Tibial artery (tissue), 4 donors: ENCODE measurements at places on chromosomes 7 and 10.

DNA sequence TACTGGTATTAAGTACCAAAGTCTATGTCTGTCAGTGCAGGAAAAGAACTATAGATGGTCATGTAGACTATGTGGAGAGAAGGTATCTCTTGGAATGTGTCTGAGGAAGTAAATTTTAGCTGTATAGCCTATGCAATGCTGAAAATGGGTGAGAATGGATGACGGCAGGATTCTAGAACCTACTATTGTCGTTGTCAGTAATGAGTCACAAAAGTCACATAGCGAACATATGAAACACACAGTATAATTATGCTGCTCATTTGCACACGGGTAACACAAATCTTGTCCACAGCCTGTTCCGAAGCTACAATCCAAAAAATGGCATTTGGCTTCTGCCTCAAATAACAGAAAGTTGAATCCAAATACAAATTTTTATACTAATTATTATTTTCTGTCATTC is 33.6 kb upstream of the KMT2E start:
- DNase-seq: no peak

DNA sequence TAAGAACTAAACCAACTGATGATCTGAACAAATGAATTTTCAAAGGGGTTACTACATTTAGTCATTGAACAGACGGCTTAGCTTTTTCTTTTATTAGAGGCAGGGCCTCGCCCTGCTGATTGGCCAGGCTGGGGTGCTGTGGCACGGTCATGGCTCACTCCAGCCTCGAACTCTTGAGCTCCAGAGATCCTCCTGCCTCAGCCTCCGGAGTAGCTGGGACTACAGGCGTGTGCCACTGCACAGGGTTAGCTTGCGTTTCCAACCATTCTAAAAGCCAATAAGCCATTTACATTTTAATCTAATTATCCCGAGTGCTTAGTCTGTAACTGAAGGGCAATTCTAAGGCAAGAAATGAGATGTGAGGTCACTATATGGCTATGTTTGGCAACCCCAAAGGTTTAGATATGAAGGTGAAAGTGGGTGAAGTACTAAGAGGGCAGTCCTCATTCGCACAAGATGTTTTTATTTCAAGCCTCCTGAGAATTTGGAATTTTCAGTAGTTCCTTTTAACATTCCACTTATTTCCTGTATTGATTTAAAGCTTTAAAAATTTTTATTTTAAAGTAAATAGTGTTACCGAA is 1.6 kb upstream of the CDK13 start:
- DNase-seq: no peak

DNA sequence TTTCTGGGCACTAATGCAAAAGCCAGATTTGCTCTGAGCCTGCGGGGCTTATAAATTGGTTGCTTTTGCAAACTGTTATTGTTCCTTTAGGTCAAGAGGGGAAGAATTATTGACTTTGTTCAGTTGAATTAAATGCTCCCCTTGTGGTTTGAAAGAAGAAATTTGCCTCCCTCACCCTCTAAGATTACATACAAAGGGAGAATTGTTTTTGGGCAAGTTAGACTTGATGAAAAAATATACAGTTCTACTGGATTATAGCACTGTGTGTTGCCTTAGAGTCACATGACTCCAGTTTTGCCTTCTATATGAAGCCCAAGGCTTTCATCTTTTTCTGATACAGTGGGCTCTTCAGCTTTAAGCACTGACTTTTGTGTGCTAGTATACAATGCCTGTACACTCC is 1265.8 kb upstream of the LRRTM3 start:
- DNase-seq: no peak

GRCh38 chr10:75070476-75070875 is 41.0 kb upstream of the SAMD8 start:
- DNase-seq: no peak

- DNase-seq: no peak
These were observed 330.8 kb downstream of the ABCA13 start for GRCh38 chr7:48502021-48502420.

GRCh38 chr7:29485339-29486190 is 78.1 kb upstream of the PRR15 start:
- DNase-seq: no peak
